Kidney tubule cell (primary cell): ENCODE measurements at places on chromosomes 5 and 9.

DNA sequence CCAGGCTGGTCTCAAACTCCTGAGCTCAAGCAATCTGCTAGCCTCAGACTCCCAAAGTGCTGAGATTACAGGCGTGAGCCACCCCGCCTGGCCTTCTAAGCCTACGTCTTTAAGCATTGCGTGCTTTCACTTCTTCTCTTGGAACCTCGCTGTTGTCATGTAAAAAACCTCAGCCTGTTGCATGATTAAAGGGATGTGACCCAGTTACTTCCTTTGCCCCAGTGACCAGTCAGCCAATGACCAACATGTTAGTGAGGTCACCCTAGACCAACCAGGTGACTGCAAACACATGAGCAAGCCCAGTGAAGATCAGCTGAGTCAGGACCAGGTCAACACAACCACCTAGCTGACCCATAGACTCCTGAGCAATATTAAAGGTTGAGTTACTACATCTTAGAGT is 10.5 kb downstream of the KIF4B start:
- peak; percentile 82 for DNase-seq

DNA sequence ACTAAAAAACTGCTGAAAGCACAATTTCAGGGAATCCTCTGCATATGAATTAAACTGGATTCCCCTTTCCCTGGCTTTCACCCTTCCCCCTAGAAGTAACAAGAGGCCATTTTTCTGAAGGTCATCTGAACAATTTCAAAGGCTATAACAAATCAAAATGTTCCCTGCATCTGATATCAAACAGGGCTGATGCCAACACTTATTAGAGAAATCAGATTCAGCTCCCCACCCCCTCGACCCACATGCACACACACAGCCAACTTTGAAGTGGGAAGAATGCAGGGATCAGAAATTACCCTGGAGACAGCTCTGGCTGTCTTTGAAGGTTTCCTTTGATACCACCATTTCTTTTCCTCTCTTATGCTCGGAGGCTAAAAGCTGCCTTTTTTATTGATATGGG is 149.0 kb upstream of the RAPGEF1 start:
- DNase-seq, result no peak

DNA sequence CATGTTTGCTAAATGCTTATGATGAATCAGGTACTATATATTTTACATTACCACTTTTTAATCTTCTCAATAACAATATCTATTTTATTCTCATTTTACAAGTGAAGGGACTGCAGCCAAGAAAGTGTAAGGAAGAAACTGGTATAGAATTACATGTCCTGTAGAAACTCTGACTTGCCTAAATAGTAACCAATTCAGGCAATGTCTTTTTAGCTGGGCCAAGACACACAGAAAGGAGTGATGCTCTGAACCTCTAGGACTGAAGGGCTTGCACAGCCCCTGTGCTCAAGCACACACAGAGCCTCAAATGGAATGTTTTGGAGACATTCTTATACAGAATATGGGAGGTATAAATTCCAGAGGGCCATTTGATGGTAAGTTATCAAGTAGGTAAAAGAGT is 286.4 kb upstream of the TNC start:
- DNase-seq, result no peak

DNA sequence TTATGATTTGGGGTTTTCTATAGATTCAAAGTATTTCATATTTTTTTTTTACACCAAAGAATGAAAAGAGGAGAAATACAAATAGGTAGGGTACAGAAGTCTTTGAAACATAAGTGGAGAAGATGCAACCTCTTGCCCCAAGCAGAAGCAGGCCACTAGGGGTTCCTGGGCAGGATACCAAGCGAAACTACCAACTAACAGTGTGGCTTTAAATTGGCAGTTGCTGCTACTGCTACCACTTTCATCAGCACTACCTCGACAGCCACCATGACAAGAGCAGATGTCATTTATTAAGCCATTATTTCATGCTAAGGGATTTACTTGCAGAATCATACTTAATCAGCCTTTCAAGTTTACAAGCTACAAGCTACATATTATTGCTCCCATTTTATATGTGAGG is 288.1 kb downstream of the NR3C1 start:
- DNase-seq, result no peak

- no peak for DNase-seq
Observed at GRCh38 chr5:122694884-122695283, 80.0 kb upstream of the SNX2 start.

DNA sequence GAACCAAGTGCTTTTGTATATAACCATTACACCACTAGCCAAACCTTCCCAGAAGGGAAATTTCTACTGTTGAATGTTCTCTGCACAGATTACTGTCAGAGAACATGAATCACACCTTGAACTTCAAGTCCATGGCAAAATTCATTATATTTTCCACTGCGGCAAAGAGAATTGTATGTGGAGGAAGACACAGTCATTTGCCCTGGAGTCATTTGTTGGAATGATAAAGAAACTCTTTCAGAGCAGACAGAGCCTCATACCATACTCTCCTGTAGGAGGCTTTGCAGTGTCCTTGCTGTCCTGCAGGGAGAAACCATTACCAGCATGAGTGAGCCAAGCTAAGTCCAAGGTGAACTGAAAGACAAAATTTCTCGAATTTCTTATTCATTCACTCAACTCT is 369.0 kb downstream of the ARHGEF28 start:
- DNase-seq, result no peak

GRCh38 chr9:76560481-76560922 is 101.5 kb downstream of the GCNT1 start:
- DNase-seq, result peak; percentile 81

GRCh38 chr5:56018832-56019231 is 24.1 kb upstream of the IL6ST start:
- no peak for DNase-seq

DNA sequence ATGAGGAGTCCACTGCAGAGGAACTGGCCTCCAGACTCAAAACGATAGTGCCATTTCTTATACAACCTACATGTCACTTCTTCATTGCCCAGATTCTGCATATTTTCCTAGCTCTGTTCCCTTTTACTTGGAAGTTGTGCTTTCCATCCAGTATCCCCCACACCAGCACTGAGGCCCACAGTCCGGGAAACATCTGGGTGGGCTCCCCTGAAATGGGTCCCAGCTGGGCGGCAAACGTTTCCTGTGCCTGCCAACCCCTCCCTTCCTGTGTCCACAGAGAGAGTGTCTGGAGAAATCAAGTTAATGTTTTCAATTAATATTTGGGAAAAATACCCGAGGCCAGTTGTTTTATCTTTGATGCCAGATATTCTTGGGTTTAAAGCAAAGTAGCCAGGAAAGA is 111.8 kb downstream of the COL23A1 start:
- DNase-seq, result no peak

DNA sequence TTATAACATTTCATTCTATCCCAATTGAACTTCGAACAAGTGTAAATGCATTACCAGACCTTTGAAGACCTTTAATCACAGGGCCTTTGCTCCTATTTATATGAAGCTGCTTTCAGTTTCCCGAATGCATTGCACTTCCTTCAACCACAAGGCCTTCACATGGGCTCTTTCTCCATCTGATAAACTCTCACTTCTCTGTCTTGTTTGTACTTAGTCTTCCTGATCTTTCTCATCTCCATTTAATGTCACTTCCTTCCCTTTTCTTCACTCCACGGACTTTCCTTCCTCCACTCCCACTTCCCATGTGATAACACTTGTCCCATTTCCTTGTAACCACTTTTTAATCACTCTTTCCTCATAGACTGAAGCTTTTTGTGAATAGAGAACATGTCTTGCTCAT is 74.3 kb upstream of the TNC start:
- no peak for DNase-seq

GRCh38 chr9:127679506-127679905 is 27.3 kb upstream of the CFAP157 start:
- no peak for DNase-seq
